ENCODE measurements at places on chromosomes 2 and 18.

- no peak for DNase-seq
Measured at GRCh38 chr2:110645616-110646015, 32.2 kb downstream of the BUB1 start.

DNA sequence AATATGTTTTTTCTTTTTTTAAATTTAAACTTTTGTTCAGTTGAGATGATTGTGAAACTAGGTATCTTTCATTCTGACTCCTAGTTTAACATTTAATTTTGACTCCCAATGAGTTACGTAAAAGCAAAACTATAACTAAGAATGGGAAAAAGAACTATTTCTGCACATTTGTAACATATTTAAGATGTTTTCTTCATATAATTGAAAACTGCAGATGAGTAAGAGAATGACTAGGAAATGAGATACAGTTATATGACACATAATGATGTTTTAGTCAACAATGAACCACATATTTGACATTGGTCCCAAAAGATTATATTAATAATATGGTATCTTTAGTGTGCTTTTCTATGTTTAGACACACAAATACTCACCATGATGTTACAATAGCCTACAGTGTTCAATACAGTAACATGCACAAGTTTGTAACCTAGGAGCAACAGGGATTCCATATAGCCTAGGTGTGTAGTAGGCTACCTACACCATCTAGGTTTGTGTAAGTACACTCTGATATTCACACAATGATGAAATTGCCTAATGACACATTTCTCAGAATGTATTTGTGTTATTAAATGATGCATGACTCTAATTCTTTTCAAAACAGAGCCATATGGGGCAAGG lies 12.6 kb downstream of the ERMN start:
- DNase-seq = no peak

GRCh38 chr2:239292959-239293774 lies 107.7 kb downstream of the HDAC4 start:
- DNase-seq = no peak

GRCh38 chr2:100835006-100835659 lies 15.2 kb downstream of the NPAS2 start:
- DNase-seq = no peak

- DNase-seq = no peak
Measured at GRCh38 chr2:205733648-205734047, 51.3 kb downstream of the NRP2 start.

GRCh38 chr18:48660346-48661228 lies 121.8 kb downstream of the CTIF start:
- no peak for DNase-seq

- DNase-seq = no peak
Measured at GRCh38 chr2:118530976-118531375, 316.5 kb downstream of the EN1 start.

GRCh38 chr2:223580951-223581350 lies 21.2 kb downstream of the SCG2 start:
- no peak for DNase-seq

GRCh38 chr2:236343400-236344161 lies 79.4 kb upstream of the ASB18 start:
- DNase-seq = no peak

GRCh38 chr2:79899196-79899595 lies 386.3 kb downstream of the CTNNA2 start:
- no peak for DNase-seq

- no peak for DNase-seq
Measured at GRCh38 chr2:143085125-143085784, 44.0 kb upstream of the ARHGAP15 start.

GRCh38 chr2:216242365-216242764 lies 129.9 kb downstream of the MARCHF4 start:
- DNase-seq = no peak

DNA sequence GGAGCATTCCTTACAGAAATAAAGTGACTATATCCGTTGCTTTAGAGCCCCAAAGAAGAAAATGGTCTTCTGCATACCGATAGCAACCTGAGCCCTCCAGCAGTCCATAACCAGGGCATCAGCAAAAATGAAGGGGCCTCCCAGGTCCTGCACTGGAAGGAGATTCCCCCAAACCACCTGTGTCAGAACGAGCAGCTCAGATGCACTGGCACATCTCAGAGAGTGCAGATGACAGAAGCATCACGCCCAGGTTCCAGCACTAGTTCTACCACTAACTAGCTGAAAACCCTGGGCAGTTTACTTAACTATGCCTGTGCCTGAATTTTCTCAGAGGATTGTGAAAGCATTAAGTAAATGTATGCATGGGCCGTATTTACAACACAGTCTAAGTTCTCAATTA lies 466.7 kb upstream of the MYT1L start:
- DNase-seq = no peak

GRCh38 chr18:48600456-48601090 lies 61.7 kb downstream of the CTIF start:
- no peak for DNase-seq

DNA sequence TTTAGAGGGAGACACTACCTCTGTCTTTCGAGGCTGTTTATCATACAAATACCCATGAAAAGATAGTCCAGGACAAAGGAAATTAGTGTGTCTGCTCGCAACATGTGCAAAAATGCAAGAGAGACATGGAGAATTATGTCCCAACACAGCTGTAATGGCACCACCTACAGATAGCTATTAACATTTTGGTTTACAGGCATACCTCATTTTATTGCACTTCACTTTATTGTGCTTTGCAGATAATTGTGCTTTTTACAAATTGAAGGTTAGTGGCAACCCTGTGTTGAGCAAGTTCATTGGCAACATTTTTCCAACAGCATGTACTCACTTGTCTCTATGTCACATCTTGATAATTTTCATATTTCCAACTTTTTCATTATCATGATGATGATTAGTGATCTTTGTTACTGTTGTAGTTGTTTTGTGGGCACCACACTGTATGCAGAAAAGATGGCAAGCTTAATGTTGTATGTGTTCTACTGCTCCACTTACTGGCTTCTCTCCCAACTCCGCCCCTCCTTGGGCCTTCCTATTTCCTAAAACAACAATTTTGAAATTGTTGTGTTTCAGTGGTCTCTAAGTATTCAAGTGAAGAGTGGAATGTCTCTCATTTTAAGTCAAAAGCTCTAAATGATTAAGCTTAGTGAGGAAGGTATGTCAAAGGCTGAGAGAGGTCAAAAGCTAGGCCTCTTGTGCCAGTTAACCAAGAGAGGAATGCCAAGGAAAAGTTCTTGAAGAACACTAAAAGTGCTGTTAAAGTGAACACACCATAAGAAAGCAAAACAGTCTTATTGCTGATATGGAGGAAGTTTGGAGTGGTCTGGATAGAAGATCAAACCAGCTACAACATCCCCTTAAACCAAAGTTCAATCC lies 52.0 kb downstream of the ANKRD12 start:
- DNase-seq = no peak

DNA sequence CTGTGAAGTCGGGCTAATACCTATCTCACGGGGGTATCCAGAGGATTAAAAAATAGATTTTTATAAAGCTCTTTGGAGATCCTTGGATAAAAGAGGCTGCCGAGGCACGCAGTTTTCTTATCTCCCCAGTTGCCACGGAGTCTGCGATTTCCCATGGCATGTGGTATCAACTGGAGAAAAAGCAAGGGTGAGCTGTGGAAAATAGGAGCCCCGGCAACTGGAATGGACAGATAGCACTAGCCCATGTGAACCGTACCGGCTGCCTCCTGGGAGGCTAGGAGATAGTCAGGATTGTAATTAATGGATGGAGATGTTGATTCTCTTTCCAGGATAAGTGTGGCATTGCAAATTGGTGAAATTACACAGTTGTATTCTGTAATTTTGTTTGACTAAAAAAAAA lies 407.6 kb upstream of the KCNH7 start:
- no peak for DNase-seq

DNA sequence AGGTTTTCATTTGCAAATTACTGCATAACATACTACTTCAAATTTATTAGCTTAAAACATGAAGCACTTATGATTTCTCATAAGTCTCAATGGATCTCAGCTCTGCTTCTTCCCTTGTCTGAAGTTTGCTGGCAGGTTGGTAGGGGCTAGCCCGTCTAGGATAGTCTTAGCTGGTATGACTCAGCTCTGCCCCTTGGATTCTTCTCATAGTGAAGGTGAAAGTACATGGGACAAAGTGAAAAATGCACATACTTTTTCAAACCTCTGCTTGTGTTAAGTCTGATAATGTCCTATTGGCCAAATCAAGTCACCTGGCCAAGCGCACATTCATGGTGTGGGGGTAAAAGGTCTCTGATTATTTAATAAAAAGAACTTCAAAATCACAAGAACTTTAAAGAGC lies 184.8 kb upstream of the VWC2L start:
- no peak for DNase-seq

GRCh38 chr18:25284861-25285550 lies 67.0 kb downstream of the ZNF521 start:
- DNase-seq = no peak

- DNase-seq = no peak
Measured at GRCh38 chr2:66547887-66548286, 113.0 kb downstream of the MEIS1 start.

DNA sequence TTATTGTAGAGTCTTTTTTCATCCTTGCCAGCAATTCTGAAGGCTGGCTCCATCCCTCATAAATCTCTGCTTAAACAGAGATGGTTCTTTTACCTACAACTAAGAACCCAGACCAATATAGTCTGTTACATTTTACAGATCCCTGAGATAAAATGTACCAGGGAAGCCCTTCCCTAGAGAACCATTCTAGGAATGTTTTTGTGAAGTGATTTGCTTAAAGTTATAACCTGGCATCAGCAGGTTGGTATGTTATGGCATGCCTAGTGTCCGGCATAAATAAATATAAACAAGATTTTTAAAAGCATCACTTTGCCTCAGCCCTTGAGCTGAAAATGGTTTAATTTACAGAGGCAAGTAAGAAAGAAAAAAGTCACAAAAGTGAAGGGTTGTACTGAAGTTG lies 18.5 kb upstream of the NPAS2 start:
- DNase-seq = no peak

DNA sequence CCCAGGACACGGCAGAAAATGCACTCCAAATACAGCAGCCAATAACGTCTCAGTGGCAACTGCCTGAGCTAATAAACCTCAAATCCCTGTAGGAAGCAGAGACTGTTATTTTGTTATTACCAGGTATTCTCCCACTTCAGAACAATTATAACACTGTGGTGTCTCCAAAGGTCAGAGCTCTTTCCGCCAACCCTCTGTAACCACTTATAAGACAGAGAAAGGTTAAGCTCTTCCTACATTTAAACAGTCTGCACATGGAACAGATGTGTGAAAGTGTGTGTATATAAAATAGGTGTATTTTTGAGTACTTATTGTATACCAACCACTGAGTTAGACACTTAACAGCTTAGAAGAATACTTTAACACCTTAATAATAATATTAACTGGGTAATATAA lies 64.1 kb downstream of the FBXO15 start:
- DNase-seq = no peak

- DNase-seq = no peak
Measured at GRCh38 chr18:4405965-4406364, 49.1 kb downstream of the DLGAP1 start.

GRCh38 chr2:118387509-118387908 lies 299.2 kb downstream of the INSIG2 start:
- DNase-seq = no peak

DNA sequence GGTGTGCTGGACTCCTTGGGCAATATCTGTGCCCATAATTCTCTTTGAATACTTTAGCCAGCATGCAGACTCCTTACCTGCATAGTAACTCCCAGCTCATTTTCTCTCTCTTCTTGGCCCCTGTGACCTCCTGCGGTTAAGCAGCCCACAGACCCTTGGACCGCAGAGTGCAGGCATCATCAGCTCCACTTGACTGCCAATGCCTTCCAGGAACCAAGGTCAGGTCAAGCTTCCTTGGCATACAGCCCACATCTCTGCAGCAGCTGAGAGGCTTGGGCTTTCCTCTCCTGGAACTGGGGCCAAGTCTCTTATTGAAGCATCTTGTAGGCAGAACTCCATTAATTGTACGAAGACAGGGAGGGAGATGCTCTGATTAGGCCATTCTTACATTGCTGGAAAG lies 130.1 kb upstream of the PIEZO2 start:
- DNase-seq = no peak

- DNase-seq = no peak
Measured at GRCh38 chr2:139674577-139674976, 894.4 kb upstream of the NXPH2 start.

DNA sequence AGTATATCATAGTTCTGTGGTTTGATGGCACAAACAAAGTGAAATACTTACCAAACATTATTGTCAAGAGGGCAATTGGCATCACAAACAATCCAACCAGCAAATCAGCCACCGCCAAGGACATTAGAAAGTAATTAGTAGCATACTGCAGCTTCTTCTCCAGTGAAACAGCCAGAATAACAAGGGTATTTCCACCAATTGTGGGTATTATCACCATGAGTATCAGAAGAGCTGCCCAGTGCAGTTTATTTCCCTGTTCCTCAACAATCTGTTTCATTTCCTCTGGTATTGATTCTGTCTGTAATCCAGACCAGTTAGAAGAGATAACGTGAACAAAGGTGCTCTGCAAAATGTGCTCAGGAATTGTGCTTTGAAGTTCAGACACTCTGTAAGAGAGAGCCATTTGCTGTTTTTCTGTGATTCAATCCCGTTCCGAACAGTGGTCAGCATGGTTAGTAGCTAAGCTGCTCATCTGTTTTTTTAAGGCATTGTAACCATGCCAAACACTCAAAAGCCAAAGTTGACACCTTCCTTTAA lies 1.4 kb downstream of the HTR2B start:
- no peak for DNase-seq

DNA sequence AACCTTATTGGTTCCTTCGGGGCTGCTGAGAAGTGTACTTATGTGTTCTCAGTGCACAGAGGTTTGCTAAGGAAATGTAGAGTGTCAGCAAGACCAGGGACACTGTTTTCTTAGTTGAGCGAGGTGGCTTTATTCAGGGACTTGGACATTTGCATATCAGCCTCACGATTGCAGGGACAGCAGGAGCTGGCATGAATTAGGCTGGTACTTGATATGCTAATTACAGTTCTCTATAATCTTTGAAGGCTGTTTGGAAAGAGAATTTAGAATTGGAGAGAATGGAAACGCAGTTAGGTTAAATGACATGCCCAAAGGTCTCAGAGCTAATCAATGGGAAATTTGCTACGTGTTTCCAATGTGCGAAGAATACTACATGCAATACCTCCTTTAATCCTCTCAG lies 18.7 kb upstream of the MTCL1 start:
- no peak for DNase-seq

DNA sequence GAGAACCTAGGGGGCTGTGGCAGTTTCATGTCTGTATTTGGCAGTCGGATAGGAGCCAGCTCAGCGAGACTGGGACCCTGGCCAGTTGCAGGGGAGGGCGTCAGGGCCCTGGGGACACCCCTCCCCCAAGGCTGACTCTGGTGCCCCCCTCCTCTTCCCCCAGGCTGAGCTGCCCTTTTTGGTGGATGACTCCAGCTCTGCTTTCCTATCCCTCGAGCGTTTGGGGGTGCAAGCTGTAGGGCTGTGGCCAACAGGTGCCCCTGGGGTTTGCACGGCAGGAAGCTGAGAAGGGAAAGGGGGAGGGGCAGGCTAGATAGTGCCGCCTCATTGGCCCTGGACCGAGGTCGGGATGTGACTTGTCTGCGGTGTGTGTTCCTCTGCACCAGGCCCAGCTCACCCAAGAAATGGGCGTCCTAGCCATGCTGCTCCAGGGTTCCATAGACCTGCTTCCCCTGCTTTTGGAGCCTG lies 26.4 kb downstream of the SPEG start:
- no peak for DNase-seq

Data from stimulated activated CD8-positive, alpha-beta memory T cell treated with anti-CD3 and anti-CD28 coated beads, Interleukin-4, amount 100 ng/mL, for 1 hour (primary cell).